ENCODE measurements at places on chromosomes 1 and 21.

DNA sequence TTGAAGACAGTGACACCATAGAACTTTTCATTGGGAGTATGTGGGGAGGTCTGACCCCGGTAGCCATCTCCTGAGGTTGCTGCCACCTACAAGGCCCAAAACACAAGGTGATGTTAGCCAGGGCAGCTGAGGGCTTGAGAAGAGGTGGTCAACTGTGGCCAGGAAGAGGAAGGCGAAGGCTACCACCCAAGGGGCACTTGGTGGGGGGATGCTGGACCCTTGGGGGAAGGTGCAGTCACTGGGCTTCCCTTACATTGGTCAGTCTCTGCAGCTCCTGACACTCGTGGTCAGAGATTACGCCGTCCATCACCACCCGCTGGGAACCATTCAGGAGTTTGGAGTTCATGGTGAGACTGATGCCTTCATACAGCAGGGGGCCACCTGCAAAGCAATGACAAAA lies 12.2 kb upstream of the CLDN19 start:
- DNase-seq = no peak

GRCh38 chr1:119222271-119222670 lies 81.8 kb upstream of the WARS2 start:
- no peak for DNase-seq

GRCh38 chr1:199742547-199742946 lies 285.0 kb upstream of the NR5A2 start:
- DNase-seq = no peak

GRCh38 chr1:83883979-83884378 lies 115.0 kb downstream of the TTLL7 start:
- no peak for DNase-seq

DNA sequence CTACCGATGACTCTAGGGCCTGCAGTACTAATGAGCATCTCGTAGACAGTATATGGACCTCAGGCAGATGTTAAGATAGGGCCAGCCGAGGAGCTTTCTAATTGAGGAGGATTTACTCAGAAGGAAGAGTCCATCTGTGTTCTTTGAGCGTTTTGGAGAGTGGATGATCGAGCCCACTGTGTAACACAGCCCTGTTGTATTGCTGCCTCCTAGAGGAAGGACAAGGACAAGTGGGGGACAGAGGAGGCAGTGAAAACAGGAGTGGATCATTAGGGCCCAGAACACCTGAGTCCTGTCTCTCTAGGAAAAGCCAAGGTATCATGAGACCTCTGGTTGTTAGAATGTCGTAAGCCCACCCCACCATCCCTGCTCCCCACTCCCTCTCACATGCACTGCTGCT lies 62.9 kb downstream of the TBX19 start:
- no peak for DNase-seq

Data from brain (organoid and tissue), 16 donors.